ENCODE measurements at places on chromosomes 5 and 9.

DNA sequence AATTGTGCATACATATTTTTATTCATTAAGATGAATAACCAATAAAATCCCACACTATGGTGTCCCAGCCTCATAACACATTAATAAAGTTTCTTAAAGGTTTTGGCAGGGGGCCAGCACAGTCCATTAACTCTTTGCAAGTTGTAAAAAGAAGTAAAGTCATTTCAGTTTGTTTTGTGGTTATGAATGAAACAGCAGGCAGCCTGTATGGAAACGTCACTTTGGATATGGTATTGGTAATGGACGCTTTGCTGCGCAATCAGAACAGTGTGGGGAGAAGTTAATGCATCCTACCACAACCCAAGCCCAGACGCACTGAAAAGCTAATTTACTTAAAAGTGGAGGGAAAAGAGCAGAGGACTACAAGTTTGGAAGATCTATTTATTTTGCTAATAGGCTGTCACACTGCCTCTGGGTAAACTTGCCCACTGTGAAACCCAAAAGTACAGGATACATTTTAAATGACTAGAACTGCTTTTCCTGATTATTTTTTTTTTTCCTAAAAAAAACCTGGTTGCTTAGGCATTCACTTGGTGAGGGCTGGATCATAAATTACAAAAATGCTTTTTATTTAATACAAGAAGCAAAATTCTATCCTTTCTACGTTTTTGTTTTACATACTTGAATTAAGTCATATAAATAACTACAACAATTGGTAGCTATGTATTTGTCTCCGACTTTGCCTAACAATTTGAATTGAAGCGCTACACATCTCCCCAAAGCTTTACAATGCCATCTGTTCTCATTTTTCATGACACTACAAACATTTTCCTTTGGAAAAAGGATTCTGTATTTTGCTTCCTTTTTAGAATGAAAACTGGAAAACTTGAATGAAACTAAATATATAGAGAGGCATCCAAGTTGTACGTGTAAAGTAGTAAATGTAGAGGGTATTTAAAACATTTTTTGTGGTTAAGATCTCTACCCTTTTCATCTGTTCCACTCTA lies 104.3 kb downstream of the NFIB start:
- no peak for DNase-seq

DNA sequence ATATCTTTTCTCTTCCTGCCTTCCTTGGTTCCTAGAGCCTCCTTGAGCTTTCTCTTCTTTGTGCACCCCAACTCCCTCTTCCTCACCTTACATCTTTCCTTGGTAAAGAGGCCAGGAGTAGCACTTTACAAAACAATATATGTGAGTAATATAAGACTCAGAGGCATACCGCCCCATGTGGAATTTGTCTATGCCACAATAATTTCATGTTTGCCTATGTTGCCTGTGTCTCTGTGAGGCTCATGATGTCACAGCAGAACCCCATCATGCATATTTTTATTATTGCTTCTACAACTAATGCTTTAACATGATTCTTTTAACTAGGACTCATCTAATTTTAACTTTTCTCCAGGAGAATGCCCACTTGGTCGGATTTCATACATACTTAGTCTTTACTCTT lies 15.0 kb upstream of the LVRN start:
- DNase-seq, result no peak

DNA sequence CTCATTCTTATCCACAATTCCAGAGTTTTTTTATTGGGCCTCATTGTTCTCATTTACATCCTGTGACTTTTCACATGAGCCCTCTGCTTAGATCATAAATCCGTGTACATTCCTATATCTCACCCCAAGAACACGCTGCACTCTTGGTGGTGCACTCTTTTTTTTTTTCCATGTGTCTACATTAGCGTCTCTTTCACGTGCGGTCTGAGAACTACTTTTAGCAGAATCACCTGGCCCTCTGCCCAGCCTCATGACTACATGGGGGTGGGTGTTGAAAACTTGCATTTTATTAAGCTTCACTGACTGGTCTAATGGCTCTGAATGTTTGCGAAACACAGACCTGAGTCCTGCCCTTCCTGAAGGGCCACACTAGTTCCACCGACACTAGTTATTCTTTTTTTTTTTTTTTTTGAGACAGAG lies 18.6 kb downstream of the C9orf57 start:
- no peak for DNase-seq

- no peak for DNase-seq
Measured at GRCh38 chr5:32942225-32942989, 231.3 kb downstream of the NPR3 start.

GRCh38 chr9:72441848-72442607 lies 77.0 kb upstream of the ZFAND5 start:
- DNase-seq, result no peak

DNA sequence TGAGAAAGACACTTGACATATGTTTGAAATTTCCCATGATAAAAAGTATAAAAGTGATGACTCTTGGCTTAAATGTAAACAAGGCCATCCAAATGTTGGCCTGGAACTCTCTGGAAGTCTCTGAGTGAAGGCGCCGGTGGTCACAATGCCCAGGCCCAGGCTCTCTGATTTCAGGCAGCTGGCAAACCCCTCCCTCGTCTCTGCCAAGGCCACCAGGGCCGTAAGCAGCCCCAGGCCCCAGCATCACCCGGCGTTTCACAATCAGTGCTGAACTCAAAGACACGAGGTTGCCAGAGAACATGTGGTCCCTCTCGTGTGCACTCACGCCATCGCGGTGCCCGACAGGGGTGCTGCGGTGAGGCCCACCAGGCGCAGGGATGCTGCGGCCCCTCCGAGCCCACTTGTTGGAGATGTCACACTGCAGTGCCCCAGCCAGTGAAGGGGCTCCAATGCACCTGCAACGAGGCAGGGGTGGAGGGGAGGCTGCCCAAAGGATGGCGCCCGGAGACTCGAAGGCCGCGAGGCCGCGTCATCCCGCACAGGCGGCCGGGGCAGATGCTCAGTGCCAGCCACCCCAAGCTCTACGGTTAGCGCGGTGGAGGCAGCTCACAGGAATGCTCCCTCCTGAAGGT lies 15.0 kb downstream of the LPCAT1 start:
- DNase-seq, result no peak

- DNase-seq, result no peak
Measured at GRCh38 chr9:13292158-13292557, 12.7 kb upstream of the MPDZ start.

GRCh38 chr9:129930743-129931142 lies 95.5 kb downstream of the USP20 start:
- DNase-seq, result no peak

GRCh38 chr9:107647611-107648010 lies 158.0 kb upstream of the KLF4 start:
- DNase-seq, result no peak

DNA sequence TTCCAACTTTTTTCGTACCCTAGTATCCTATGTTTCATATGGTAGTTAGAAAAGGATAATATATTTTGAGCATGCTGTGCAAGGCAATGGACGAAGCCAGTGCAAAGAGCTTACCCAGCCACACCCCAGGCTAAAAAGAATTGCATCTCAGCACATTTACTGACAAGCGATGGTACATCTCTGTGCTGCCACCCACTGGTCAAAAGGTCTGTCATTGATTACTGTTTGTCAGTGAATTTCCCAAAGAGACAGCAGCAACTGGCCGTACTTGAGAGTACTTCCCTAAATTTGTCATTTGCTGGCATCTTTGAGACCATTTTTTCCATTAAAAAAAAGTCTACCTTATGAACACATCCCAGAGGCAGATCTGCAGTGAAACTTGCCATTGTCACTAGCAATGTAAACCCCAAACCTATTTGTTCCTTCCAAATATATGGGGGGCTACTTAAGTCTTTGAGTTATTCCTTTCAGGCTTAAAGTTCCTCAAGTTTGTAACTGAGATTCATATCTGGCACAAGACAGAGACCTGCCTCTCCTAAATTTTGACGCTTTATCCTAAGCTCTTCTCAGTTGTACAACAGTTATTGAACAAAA lies 184.3 kb downstream of the CTNND2 start:
- DNase-seq, result no peak

DNA sequence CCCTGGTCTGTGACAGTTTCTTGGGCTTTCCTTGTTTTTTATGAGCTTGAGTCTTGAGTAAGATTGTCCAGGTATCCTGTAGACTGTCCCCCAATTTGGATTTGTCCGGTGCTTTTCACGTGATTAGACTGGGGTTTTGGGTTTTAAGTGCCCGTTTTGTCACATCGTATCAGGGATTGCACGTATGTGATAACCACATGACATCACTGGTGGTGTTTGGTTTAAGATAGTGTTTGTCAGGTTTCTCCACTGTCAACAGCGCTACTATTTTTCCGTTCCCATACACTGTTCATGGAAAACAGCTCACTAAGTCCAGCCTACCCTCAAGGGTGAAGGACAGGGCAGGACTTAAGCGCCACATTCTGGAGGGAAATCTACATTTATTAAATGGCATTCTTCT lies 39.7 kb downstream of the LMNB1 start:
- DNase-seq, result no peak

- DNase-seq, result no peak
Measured at GRCh38 chr5:67283275-67283987, 86.8 kb upstream of the CD180 start.

GRCh38 chr9:23123048-23123632 lies 676.5 kb downstream of the DMRTA1 start:
- no peak for DNase-seq

DNA sequence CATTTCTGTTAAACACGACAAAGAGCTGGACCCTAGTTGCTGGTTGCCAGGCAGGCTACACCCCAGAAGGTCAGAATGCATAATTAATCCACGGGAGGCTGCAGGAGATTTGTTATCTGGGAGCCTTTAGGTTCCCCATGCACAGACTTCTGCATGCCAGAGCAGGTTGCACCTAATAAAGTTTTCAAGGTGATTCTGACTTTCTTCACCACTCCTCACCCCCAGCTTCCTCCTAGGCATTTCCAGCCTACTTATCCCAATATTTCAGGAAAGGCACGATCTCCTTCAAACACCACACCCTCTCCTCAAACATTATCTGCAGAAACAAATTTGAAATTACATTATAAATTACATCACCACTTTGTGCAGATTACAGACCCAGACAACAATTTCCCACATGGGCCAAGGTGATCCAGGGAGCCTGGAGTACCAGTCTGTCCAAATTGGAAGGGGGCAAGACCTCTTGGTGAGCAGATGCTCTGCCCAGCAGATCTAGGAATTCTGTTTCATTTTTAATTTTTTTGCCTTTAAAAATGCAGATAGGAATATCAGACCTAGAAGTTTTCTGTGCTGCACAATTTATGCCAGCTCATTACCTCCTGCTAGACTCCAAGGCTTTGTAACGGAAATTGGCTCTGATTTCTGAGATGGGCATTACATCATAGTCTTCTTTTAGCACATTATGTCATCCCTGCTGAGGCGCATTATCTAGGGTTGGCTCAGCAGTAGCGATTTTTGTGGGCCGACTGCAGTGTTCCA lies 363.4 kb upstream of the SLC30A5 start:
- DNase-seq, result no peak

- no peak for DNase-seq
Measured at GRCh38 chr9:123365881-123366528, 10.0 kb downstream of the CRB2 start.

DNA sequence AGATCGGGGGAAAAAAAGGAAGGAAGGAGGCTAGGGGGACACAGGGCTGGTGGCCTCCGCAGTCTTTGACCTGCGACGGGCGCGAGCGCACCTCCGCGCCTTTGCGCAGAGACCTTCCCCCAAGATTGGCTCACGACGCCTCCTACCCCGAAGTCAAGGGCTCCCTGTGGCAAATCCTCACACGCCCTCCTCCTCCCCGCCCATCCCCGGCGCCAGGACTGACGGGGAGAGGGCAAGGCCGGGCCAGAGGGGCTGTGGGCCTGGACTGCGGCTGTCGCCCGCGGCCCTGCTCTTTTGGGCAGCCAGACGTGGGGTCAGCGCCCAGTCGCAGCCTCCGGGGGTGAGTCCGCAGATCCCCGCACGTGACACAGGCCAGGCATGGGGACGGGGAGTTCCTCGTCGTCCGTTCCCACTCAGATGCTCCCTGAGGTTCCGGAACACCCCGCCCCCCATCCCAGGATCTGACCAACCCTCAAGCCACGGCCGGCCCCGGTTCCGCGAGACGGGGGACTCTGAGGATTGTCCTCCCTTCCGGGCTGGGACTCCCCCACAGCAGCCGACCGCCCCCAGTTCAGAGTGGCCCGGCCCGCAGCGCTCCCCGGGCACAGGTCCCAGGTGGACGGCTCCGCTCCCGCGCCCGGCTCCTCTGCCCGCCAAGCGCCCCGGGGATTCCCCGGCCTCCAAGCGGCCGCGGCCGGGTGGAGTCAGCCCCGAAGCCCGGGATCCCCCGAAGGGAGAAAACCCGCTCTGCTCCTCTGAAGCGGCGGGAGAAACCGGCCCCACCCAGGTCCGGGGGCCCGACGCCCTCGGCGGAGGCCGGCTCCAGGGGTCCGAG lies 543 bp upstream of the ANKRD33B start:
- DNase-seq, result no peak

- no peak for DNase-seq
Measured at GRCh38 chr5:40191150-40191549, 488.6 kb upstream of the PTGER4 start.

DNA sequence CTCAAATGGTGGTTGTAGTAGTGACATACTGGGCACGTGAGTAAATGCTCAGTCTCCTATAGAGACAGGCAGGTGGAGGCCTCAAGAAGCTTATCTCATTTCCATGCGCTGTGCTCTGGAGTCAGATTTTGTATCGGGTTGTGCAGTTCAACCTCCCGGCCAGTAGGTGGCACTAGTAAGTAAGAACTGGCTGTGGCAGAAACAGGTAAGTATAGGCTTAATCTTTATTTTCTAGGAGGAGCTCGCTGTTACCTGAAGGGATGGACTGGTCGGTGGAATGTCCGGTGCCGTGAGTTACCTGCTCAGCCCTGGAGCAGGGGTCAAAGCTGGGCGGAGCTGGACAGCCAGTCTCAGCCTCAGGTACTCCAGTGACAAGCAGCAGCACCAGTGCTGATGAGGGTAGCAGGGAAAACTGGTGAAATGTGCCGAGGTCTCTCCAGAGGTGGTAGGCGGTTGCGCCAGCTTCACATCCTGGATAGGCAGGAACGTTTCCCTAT lies 880.1 kb upstream of the SEMA6A start:
- no peak for DNase-seq

DNA sequence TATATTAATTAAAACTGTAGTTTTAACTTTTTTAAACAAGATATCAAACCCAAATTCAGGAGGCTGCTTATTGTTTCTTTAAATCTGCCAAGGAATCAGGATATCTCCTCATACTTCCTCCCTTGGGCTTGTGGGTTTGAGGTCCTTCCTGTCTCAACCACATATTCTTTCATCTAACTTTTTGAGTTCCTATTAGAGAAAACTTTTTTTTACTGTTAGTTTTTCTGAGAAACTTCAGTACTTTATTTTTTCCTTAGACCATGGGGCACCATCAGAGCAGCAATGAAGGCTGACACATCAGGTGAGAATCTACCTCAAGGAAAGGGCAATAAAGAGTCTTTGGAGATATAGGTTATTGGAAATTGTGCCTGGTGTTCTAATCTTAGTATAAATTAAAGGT lies 56.7 kb downstream of the TSSK1B start:
- no peak for DNase-seq

GRCh38 chr9:85331626-85332025 lies 410.1 kb downstream of the AGTPBP1 start:
- no peak for DNase-seq

DNA sequence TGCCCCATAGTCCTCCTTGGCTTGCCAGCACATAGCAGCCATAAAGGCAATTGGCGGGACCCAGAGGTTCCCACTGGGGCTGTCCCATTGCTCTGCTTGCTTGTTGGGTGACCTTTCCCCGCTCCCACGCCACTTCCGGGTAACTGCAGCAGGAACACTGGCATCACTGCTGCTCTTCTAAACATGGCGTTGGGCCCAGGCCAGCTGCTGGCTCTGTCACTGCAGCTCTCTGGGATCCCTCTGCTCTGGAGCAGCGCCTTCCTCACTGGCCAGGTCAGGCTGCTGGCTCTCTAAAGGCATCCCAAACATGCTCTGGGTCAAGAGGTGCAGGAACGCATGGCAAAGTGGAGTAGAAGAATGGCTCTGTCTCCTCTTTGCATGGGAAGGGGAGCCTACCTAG lies 92.9 kb downstream of the DRD1 start:
- DNase-seq, result no peak

Data from GM12892 (cell line).